ENCODE measurements at places on chromosomes 7 and 10. TPM values are rescaled to one million over a fixed set of nuclear protein-coding genes. Genes with fewer than 3 reads are reported as not detected.

DNA sequence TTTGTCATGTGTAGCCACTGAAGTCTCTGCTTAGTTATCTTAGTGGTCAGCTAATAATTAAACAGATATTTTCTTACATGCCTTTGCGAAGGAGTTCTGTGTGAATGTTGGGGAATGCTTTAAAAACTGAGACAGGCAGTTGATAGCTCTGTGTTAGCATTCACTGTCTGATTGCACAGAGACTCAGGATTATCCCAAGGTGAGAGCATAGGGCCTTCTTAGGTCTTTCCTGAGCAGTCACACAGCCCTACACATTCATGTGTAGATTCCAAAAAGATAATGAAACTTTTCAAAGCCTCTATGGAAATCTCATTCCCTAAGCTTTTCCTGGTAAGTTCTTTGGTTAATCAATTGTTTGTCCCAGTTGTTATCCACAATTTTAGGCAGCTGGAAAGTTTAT lies 67.7 kb downstream of the CASD1 start:
- H3K27me3 ChIP-seq = no peaks in the 10 kb centered on the region
- H3K4me1 ChIP-seq = peaks cover 6% of the 10 kb centered on the region
- no peaks in the 10 kb centered on the region for H3K36me3 ChIP-seq

GRCh38 chr7:111842491-111842890 lies 280.2 kb upstream of the IMMP2L start:
- H3K27ac ChIP-seq = no peak overlapping the region
- H3K4me3 ChIP-seq = no peak overlapping the region
- DNase-seq = no peak
- no peaks in the 10 kb centered on the region for H3K27me3 ChIP-seq
- H3K36me3 ChIP-seq = no peaks in the 10 kb centered on the region
- no peaks in the 10 kb centered on the region for H3K4me1 ChIP-seq

DNA sequence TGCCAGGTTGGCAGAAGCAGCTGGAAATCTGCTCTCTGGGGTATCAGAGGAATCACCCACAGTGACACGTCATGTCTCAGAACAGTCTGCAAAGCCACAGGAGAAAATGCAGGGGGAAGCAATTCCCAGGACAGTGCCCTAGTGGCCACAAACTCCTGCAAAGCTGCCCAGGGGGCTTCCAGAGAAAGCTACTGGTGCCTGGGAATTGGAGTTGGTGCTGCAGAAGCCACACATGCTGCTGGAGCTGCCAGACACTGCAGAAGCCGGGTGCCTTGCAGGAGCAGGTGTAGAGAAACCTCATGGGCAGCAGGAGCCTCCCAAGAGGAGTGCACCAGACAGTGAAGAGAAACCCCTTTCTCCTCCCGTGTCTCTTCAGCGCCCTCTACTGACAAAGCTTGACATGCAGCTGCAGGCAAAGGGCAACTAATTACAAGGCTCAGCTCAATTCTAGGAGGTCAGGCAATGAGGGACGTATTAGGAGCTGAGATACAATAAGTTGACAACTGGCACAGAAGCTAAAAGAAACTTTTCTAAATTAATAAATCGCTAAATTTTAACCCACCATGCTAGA lies 30.2 kb upstream of the NUB1 start:
- H3K4me3 ChIP-seq = no peak overlapping the region
- H3K27ac ChIP-seq = no peak overlapping the region

DNA sequence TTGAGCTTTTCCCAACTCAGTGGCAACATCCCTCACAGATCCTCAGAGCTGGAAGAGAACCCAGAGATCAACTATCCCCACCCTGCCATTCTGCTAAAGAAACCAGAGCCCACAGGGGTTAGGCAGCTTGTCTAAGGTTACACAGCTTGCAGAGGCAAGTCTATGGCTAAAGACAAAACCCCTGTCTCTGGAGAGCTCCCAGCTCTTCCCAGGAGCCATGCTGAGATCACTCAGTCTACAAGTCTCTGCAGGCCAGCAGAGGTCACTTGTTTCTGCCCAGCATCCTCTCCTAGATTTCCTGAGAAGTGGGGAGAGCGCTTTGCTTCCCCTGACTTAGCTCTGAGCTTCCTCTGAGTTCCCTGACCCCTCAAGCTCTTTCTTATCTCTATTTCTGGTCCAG lies 28.5 kb upstream of the LOXL4 start:
- peaks cover 3% of the 10 kb centered on the region for H3K4me1 ChIP-seq
- DNase-seq = peak; percentile 37
- H3K4me3 ChIP-seq = no peak overlapping the region
- no peaks in the 10 kb centered on the region for H3K27me3 ChIP-seq

GRCh38 chr10:58577437-58577777 lies 64.7 kb downstream of the BICC1 start:
- no peaks in the 10 kb centered on the region for H3K27me3 ChIP-seq
- H3K4me1 ChIP-seq = peaks cover 6% of the 10 kb centered on the region
- no peak overlapping the region for H3K27ac ChIP-seq

GRCh38 chr7:101817471-101818286 lies at the start of gene CUX1:
Gene CUX1 (plus strand): TSS chr7:101817626. CDS start chr7:101817640, 14 bp downstream.
- peaks cover 28% of the 10 kb centered on the region for H3K27me3 ChIP-seq
- H3K36me3 ChIP-seq = no peaks in the 10 kb centered on the region
- H3K4me1 ChIP-seq = peaks cover 44% of the 10 kb centered on the region

GRCh38 chr10:7159517-7159916 lies 251.3 kb downstream of the SFMBT2 start:
- H3K4me3 ChIP-seq = no peak overlapping the region
- H3K36me3 ChIP-seq = no peaks in the 10 kb centered on the region
- H3K27me3 ChIP-seq = no peaks in the 10 kb centered on the region
- no peak for DNase-seq
- no peaks in the 10 kb centered on the region for H3K4me1 ChIP-seq
- H3K27ac ChIP-seq = no peak overlapping the region

GRCh38 chr10:86872757-86873156 lies 84.7 kb downstream of the MMRN2 start:
- peaks cover 7% of the 10 kb centered on the region for H3K36me3 ChIP-seq
- peak; percentile 17 for DNase-seq
- peaks cover 12% of the 10 kb centered on the region for H3K4me1 ChIP-seq
- no peak overlapping the region for H3K4me3 ChIP-seq
- no peak overlapping the region for H3K27ac ChIP-seq
- no peaks in the 10 kb centered on the region for H3K27me3 ChIP-seq

GRCh38 chr7:95411036-95411435 lies 14.9 kb upstream of the PON3 start:
- H3K27ac ChIP-seq = no peak overlapping the region
- no peak for DNase-seq
- H3K4me1 ChIP-seq = peaks cover 12% of the 10 kb centered on the region
- H3K36me3 ChIP-seq = peaks cover 7% of the 10 kb centered on the region
- no peaks in the 10 kb centered on the region for H3K27me3 ChIP-seq
- H3K4me3 ChIP-seq = no peak overlapping the region

GRCh38 chr10:115164220-115164619 lies 71.1 kb downstream of the ATRNL1 start:
- H3K27ac ChIP-seq = no peak overlapping the region
- no peaks in the 10 kb centered on the region for H3K27me3 ChIP-seq
- no peaks in the 10 kb centered on the region for H3K36me3 ChIP-seq

DNA sequence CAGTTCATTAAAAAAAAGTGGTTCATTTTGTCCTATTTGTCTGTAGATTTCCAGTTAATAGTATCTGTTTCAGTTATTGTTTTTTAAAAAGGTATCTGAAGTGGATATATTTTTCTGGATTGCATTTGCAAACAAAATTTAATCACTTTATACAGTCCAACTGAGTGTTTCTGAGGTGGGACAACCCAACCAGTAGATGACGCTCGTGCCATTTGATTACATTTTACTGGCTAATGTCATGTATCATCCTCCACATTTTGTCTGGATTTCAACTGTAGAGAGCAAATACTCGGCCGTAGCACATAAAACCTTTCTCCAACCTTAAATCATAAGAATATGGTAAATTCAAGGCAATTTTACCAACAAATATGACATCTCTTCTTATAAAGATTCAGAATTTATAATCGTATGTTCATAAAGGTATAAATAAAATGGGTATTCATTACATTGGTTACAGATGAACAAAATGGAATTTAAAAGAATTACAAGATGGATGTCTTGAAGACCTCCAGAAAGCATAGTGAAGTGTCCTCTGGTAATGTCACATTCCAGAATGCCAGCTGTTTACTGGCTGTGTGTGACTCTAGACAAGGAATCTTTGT lies 789.0 kb downstream of the PHTF2 start:
- no peak overlapping the region for H3K4me3 ChIP-seq
- DNase-seq = peak; percentile 15
- no peaks in the 10 kb centered on the region for H3K36me3 ChIP-seq
- no peaks in the 10 kb centered on the region for H3K4me1 ChIP-seq
- H3K27ac ChIP-seq = no peak overlapping the region

DNA sequence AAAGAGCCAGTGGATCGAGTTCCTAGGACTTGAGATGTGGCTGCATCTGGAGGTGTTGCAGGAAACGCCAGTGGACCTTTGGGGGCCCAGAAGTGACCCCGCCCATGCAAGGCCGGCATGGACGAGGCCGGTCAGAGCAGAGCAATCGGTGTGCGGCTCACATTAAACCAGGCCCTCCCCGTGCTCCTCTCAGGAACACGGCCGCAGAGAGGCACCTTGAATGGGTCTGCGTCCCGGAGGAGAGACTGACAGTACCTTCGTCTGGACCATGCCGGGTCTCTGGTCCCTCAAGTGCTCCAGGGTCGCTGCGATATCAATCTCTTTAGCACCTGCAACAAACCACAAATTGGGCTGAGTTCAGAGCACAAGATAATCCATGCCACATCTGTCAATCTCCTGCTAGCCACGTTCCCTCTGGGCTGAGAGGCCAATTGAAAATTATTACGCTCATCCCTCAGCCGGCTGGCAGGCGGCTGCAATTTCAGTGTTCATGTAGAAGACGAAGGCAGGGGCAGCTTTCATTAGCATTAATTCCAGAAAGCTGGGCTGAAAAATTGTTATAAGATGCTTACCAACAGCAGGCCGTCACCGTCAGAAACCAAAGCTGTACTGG lies 212.0 kb downstream of the DNAJB6 start:
- no peak overlapping the region for H3K4me3 ChIP-seq
- no peaks in the 10 kb centered on the region for H3K36me3 ChIP-seq
- no peaks in the 10 kb centered on the region for H3K4me1 ChIP-seq
- no peak for DNase-seq

- H3K36me3 ChIP-seq = no peaks in the 10 kb centered on the region
- no peaks in the 10 kb centered on the region for H3K27me3 ChIP-seq
- H3K4me1 ChIP-seq = peaks cover 15% of the 10 kb centered on the region
- H3K27ac ChIP-seq = no peak overlapping the region
Observed at GRCh38 chr10:46330894-46331293, 44.1 kb downstream of the ANTXRL start.

GRCh38 chr10:85611093-85611740 lies 755.4 kb downstream of the GRID1 start:
- H3K4me1 ChIP-seq = no peaks in the 10 kb centered on the region
- no peaks in the 10 kb centered on the region for H3K27me3 ChIP-seq
- H3K4me3 ChIP-seq = no peak overlapping the region

Gene WNT8B
- 9.0 TPM for total RNA-seq

Gene RGR
- 1.9 TPM for total RNA-seq

Gene ZNF722
- not detected for total RNA-seq

Gene GRM3
- total RNA-seq = 13.6 TPM

Gene SVOPL
- total RNA-seq = 0.09 TPM

Gene PGAM2
- 11.3 TPM for total RNA-seq

Gene NPY4R2
- total RNA-seq = not detected
